ENCODE measurements at places on chromosomes 6 and 20.
A peak's percentile ranks its signal among the peaks of the same experiment; 100 is the strongest.

DNA sequence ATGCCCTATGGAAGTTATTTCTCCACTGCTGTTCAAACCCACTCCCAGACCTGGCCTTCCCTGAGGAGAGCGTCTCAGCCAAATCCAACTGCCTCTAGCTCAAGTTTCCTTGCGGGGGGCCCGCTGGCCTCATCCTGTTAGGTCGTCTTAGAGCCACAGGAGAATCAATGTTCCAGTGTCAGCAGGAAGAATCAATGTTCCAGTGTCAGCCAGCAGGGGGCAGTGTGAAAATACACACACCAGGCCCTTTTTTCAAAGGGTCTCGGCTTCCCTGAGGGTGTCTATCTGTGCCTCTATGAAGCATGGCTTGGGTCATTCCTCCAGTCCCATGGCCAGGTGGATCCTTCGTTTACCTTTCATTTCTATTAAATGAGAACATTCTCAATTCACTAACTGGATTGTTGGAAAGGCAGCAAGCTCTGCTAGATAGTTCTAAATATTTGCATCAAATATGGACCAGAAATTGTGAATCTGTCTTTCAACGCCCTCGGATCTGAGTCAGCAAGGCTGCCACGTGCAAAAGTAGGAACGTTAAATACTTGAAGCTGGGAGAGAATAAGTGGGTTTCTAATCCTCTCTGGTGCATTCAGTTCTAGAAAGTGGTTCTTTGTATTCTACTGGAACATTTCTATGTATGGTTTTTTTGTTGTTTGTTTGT is 19.2 kb downstream of the PRND start:
- peak; percentile 68 for DNase-seq

DNA sequence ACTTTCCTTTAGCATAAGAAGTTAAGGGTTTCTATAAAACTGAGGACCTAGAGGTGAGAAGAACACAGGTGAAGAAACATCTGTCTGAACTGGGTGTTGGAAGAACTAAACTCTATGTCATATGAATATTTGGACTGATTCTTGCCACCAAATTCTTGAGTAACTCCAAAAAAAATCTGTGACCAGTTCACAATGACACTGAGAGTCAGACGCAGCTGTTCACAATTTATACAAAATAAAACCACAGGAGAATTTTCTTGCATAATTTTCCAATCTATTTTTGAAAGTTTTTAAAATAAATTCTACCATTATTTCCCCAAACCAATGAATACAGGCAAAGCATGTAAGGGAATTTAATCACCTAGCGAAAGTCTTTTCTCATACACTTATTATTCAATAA is 148.1 kb upstream of the TCF21 start:
- no peak for DNase-seq

- DNase-seq, result no peak
These were observed 332.6 kb upstream of the TBX18 start for GRCh38 chr6:85096976-85097375.

GRCh38 chr6:12419631-12420272 is 129.6 kb downstream of the EDN1 start:
- no peak for DNase-seq

GRCh38 chr6:43766964-43767461 is 3.0 kb upstream of the VEGFA start:
- DNase-seq, result no peak

- DNase-seq, result no peak
These were observed 1.1 kb downstream of the PPP1R18 start for GRCh38 chr6:30685157-30686008.

DNA sequence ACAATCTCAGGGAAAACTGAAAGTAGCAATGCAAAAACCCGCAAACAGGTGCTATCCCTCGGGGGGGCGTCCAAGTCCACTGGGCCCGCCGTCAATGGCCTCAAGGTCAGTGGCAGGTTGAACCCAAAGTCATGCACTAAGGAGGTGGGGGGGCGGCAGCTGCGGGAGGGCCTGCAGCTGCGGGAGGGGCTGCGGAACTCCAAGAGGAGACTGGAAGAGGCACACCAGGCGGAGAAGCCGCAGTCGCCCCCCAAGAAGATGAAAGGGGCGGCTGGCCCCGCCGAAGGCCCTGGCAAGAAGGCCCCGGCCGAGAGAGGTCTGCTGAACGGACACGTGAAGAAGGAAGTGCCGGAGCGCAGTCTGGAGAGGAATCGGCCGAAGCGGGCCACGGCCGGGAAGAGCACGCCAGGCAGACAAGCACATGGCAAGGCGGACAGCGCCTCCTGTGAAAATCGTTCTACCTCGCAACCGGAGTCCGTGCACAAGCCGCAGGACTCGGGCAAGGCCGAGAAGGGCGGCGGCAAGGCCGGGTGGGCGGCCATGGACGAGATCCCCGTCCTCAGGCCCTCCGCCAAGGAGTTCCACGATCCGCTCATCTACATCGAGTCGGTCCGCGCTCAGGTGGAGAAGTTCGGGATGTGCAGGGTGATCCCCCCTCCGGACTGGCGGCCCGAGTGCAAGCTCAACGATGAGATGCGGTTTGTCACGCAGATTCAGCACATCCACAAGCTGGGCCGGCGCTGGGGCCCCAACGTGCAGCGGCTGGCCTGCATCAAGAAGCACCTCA is 166.3 kb downstream of the DTNBP1 start:
- DNase-seq, result no peak

DNA sequence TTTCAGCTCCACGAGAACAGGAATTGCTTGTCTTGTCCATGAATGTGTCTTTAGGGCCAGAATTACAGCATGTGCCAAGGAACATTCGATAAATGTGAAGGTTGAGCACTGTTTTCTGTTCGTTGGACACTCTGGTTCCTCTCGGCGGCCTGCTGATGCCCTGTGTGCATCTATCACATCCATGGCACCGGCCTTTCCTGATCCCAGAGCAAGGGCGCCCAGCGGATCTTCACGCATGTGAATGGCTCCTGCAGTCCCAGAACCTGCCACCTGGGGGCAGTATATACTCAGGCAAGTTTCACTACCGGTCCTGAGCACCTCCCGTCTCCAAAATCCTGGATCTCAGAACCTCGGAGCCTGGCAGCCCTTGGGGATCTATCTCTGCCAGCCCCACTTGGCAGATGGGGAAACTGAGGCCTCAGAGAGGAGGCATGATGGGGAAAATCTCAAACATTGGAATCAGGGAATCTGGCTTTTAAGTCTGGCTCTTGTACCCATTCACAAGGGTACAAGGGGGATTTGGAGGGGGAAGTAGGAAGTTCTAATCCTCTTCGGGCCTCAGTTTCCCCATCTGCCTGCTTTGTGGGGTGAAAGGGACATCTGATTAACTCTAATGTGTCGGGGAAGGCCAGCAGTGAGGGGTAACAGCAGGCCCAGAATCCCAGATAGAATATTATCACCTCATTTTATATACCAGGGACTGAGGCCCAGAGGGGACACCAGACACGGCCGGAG is 4.3 kb upstream of the CEBPB start:
- DNase-seq, result peak; percentile 99

GRCh38 chr6:32627831-32628230 is 9.4 kb upstream of the HLA-DQA1 start:
- peak; percentile 23 for DNase-seq

DNA sequence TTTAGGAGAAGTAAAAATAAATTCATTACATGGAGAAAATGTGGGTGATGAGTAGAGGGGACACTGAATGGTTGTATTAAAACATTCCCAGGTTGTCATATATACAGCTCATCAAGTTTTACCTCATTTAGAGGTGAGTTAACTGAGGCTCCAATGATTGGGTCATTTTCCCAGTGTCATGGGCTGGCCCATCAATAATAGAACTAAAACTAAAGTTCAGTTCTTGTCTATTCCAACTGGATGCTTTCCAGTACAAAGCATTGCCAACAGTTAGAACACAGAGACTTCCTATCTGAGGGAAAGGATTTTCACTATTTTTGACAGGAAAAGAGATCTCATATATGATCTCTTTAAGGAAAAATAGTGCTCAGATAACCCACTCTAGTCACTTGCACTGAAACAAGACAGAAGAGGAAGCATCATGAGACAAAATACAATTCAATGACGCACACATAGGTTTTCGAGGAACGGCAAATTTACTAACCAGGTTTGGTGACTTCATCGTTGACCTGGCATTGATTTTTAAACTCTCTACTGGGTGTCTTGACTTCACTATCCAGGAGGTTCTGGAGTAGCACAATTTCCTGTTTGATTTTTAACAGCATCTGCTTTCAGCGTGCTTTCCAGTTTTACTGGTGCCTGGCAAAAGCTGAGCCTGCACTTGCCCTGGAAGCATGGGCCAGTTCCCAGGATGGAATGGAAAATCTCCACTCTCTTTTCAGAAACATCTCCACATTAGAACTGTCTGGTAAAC is 195.5 kb upstream of the FBXL4 start:
- no peak for DNase-seq

DNA sequence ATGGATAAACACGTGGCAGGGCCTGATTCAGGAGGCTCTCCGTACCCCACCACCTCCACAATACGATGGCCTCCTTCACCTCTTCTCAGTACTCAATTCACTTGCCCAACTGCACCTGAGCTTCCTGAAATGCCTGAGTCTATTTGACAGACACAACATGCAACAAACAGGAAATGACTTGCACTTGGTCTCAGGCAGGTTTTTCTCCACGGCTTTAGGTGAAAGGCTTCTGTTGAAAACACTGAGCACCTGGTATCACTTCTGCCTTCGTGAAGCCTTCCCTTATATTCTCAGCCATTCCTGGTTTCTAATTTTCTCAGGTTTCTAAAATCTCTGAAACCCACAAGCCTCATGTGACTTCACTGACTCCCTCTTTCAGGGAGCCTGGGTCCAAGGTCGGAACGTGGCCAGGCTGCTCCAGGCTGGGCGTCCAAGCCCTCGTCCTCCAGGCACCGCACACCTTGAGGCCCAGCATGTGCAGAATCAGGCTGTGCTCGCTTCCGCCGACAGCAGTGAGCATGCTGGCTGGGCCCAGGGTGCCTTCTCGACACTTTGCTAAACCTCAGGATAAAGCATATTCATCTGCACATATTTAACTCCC is 34.7 kb downstream of the TAF4 start:
- DNase-seq, result peak; percentile 57

GRCh38 chr6:42083530-42083929 is 33.2 kb downstream of the TAF8 start:
- DNase-seq, result no peak

DNA sequence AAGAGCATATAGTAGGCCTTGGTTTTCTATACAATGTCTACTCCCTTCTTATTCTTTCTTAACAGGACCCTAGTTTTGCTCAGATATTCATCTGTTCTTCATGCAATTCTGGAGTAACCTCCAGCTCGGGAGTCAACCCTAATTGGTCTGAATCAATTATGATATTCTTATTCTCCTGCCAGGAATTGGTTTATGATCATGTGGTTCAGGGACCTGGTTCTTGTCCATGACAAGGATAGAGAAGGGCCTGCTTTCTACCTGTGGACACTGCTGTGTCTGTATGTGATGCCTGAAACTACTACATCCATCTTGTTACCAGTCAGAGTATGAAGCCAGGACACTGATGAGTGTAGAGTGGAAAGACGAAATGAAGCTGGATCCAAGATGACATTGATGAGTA is 24.4 kb upstream of the FAM184A start:
- no peak for DNase-seq

GRCh38 chr6:107600936-107601335 is 111.0 kb downstream of the SOBP start:
- peak; percentile 80 for DNase-seq

DNA sequence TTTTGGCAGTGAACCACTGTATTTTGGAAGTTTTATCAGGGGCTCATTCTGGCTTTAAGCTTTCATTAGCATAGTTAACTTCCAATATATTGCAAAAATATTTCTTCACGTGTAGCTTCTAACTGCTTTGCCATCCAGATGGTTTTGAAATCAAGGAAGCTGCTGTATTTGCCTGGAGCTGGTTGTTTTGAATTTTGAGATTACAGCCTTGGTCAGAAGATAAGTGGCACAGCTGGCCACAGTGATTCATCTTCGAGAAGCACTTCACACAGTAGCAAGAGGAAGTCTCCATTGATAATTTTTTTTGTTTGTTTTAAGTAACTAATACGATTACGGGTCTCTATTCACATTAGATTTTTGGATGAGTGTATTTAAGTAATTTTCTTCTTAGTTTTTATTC is 3.8 kb downstream of the APCDD1L start:
- DNase-seq, result no peak

- no peak for DNase-seq
These were observed 14.6 kb downstream of the GATA5 start for GRCh38 chr20:62461157-62461556.

GRCh38 chr6:111069382-111070104 is 17.8 kb upstream of the SLC16A10 start:
- DNase-seq, result no peak

DNA sequence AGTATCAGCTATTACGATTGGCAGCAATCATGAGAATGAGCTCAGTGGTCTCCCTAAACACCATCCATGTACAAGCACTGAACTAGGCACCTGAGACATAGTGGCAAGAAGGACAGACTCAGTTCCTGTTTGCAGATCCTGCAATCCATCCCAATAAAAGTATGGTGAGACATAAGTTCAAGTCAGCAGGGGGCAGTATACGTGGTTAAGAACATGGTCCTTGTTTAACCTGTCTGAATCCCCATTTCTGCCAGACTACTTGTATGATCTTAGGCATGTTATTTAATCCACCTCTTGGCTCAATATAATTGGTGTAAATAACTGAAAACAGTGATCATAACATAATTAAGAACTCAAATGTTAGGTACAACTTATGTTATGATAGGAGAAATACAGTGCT is 33.2 kb upstream of the PNISR start:
- DNase-seq, result peak; percentile 60

- peak; percentile 13 for DNase-seq
These were observed 205.3 kb downstream of the TENT5A start for GRCh38 chr6:81547149-81547548.

DNA sequence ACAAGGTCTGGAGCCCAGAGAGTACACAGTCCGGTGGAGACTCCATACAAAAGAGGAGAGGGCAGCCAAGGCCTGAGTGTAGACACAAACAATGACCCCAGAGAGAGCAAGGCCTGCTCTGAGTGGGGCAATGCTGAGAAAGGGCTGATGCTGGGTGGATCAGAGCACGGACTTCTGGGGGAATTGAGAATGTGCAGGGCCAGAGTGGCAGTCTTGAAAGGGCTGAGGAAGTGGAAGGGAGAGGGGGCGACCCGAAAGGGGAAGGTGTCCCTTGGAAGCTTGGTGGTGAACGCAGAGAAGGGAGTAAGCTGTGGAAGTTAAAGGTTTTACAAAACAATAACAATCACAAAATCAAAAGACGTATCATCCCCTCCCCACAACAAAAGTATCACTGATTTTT is 12.0 kb upstream of the GRM4 start:
- DNase-seq, result no peak

GRCh38 chr6:16676978-16677377 is 84.3 kb downstream of the ATXN1 start:
- DNase-seq, result peak; percentile 47

DNA sequence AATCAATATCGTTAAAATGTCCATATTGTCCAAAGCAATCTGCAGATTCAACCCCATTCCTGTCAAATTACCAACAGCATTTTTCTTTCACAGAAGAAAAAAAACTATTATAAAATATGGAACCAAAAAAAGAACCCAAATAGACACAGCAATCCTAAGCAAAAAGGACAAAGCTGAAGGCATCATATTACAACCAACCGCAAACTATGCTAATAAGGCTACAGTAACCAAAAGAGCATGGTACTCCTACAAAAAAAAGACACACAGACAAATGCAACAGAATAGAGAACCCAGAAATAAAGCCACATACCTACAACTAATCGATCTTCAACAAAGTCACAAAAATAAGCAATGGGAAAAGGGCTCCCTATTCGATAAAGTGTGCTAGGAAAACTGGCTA is 49.2 kb downstream of the RNGTT start:
- no peak for DNase-seq

GRCh38 chr6:15893556-15894253 is 230.9 kb upstream of the DTNBP1 start:
- peak; percentile 86 for DNase-seq

All from PC-3 (cell line).